OCI-LY7 (cell line): ENCODE measurements at places on chromosomes 11 and 22. TPM values are rescaled to one million over a fixed set of nuclear protein-coding genes. Genes with fewer than 3 reads are reported as not detected.

The SCUBE1 gene
- total RNA-seq, result not detected in 2 replicates

DNA sequence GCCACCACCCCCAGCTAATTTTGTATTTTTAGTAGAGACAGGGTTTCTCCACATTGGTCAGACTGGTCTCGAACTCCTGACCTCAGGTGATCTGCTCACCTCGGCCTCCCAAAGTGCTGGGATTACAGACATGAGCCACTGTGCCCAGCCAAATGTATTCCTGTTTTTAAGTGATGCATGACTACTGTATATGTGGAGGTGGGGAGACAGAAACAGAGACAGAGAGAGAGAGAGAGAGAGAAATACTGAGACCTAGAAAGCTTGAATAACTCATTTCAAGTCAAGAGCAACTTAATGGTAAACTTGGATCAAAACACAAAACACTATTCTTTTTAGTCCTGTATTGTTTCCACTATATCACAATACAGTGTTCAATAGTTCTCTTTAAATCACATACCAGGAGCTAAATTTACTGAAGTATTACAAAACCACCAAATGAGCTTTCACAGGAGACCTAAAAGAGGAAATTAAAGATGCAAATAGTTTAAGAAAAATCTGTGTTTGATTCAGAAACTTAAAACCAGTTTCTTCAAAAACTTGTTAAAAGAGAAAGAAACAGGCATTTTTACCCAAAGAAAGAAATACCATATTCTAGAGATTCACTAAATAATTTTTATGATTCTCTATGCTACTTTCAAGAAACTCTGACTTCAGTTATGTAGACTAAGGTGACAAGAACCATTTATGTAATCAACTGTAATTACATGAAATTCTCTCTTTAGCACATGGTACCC lies 188.7 kb downstream of the ETS1 start:
- peak; percentile 14 for DNase-seq

DNA sequence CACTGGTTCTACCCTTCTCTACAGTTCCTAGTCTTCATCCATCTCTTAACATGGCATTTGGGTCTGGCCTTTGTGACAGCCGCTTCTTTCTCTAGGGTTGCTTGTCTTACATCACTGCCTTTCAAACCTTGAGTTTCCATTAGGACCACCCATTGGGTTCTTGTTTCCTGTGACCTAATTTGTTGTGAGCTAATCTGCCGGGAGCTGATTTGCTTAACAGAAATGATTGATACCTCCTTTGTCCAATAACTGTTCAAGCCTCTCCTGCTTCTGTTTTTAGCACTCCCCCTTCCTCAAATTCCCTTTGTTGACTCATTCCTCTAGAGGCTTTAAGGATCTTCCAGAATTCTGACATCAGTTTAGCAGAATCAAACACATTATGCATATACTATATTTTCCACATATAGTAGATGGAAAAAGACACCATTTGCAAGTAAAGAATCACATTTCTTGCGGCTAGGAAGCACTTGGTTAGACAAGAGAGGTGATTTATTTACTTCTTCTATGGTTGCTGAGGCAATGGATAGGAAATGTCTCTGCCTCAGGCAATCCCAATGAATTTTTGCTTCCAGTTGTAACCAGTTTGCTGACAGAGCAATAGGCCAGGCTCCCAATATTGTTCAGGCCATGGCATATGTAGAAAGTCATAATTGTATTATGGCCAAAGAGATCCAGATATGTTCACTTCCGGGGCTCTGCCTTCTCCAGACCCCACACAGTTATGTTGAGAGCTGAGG lies 130.7 kb downstream of the SNX19 start:
- peak; percentile 7 for DNase-seq

DNA sequence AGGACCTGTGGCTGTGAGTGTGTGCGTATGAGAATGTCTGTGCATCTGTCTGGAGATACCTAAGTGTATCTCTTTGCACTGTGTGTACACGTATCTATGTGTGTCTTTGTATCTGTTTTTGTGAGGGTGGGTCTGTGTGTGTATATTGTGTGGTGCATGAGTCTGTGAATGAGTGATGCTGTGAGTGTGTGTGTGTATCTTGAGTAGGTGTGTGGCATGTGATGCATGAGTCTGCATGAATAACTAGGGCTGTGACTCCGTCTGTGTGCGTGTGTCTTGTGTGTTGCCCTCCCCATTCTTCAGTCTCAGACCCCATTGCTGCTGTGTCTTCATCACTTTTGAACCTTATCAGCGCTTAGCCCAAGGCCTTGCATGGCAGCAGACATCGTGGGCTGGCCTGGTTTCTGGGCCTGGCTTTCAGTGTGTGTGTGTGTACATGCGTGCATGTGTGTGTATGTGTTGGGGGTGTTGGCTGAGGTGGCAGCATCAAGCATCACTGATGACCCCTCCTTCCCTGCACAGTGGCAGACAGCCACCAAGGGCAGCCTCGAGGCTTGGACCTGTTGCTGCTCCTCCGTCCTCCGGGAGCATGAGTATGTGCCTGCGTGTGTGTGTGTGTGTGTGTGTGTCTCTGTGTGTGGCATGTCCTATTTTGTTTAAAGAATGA lies 1.4 kb downstream of the SGSM1 start:
- no peak for DNase-seq

DNA sequence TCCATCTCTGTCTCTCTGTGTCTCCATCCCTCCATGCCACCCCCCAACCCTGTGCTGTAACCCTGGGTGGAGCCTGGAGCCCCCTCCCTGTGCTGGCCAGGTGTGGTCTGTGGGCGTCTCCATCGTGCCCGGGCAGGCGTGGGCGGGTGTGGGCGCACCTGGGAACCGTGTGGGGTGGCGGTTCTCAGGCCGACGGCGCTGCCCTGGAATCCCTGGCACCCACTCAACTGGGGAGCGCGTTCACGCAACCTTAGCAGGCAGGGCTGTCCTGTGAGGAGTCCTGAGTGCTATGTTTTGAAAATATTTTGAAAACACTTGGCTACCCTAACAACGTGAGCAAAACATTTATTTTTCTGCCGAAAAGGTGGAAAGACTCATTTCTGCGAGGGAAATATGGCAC lies 4.7 kb downstream of the TNNT3 start:
- no peak for DNase-seq

- no peak for DNase-seq
Observed at GRCh38 chr11:88352139-88352538, 14.6 kb upstream of the CTSC start.

DNA sequence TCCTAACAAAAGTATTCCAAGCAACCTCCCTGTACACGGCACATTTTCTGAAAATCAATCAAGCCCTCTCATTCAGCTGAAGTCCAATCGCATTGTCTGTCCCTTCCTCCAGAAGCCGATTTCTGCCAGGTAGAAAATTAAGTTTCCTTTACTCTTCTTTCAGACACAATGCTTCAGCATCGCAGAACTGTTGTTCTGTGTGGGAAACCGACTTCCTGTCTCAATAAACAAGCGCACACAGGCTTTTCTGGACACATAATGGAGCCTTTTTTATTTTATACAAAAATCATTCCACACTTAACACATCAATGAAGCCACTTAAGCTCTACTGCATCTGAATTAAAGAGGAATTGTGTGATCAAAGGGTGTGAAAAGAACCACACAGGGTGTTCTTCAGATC lies 75.6 kb downstream of the BLID start:
- DNase-seq, result no peak

DNA sequence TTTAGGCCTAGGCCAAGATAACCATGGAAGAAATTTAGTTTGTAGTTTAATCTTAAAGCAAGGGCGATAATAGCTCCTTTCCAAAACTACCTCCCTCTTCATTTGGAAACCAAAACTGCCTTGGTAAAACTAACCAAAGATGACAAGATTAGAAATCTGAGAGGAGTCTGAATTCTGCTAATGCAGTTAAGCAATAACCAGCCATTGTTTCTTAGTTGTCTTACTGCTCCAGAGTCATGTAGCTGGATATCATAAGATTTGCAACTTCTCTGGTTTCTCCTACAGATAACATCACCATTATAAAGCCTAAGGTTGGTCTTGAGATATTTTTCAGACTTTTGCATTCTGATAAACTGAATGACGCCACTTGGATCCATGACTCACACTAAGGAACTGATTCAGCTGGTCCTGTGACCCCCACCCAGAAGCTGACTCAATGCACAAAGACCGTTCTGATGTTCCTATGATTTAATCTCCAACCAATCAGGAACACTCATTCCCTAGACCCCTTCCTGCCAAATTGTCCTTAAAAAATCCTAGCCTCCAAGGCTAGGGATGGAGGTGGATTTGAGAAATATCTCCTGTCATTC lies 200.8 kb downstream of the LUZP2 start:
- DNase-seq, result no peak

DNA sequence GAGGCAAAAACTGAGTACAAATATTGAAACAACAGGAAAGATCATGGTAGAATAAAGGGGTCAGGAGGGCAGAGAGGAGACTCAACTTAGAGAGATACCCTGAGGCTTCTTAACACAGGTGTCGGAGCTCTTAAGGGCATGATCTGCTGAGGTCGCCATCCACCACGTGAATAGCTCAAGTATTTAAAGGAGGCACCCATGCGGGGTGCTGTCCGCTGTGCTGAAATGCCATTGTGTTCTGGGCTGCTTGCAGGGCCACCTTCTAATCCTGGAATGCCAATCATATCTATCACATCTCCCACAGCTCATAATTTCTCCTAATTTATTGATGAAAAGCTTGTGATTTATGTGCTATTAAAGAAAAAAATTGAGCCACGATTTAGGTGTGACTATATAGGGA lies 90.2 kb downstream of the SEZ6L start:
- peak; percentile 36 for DNase-seq

DNA sequence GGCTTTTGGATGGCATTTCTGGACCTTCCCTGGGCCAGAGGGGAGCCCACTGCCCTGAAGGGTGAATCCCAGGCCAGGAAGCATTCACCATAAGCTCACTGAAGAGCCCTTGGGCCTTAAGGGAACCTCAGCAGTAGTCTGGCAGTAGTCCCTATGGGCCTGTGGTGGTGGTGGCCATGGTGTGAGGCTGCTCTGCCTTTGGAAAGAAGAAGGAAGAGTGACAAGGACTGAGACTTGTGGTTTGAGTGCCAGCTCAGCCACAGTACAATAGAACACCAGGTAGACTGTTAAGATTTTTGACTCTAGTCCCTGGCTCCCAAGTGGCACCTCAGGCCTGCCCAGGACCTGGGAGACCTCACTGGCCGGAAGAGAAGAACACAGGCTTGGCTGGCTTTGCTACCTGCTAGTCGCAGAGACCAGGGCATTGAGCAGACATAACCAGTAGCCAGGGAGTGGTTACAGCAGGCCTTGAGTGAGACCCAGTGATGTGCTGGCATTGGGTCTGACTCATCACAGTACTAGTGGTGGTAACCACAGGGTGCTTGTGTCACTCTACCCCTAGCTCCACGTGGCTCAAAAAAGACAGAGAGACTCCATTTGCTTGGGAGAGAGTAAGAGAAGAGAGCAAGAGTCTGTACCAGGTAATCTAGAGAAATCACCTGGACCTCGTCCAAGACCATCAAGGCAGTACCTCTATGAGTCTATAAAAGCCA lies 259.8 kb upstream of the BLID start:
- DNase-seq, result no peak

GRCh38 chr11:116885951-116886655 lies 48.7 kb upstream of the APOA1 start:
- no peak for DNase-seq

The INS gene
- total RNA-seq, result not detected in 2 replicates

The ARVCF gene
- total RNA-seq, result 3.8 and 3.9 TPM in 2 replicates

The CSNK2A3 gene
- 0.76 and 0.82 TPM in 2 replicates for total RNA-seq

The HINFP gene
- 29.6 and 30.8 TPM in 2 replicates for total RNA-seq

The DMC1 gene
- total RNA-seq, result 40.6 and 60.8 TPM in 2 replicates

- DNase-seq, result no peak
Observed at GRCh38 chr11:19660076-19660475, 52.6 kb upstream of the NAV2 start.

The LDHAL6A gene
- total RNA-seq, result not detected in 2 replicates

DNA sequence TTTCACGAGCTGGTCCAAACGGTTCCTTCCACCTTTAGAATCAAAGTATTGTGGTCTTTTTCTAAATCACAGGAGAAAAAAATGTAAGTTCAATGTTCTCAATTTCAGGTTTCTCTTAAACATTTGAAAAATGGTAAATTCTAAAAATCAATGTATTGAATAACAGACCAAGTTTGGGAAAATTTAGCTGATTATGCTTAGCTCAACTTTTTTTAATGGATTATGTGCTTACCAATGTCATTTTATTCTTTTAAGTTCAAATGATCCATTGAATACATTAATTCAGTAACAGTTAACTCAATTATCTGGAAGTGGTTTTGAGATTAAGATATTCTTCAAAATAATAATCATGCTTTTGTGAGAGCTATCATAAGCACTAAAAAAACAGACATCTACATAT lies 5.1 kb downstream of the PRDM10 start:
- no peak for DNase-seq

GRCh38 chr11:2975594-2975993 lies 16.5 kb downstream of the NAP1L4 start:
- DNase-seq, result peak; percentile 56

DNA sequence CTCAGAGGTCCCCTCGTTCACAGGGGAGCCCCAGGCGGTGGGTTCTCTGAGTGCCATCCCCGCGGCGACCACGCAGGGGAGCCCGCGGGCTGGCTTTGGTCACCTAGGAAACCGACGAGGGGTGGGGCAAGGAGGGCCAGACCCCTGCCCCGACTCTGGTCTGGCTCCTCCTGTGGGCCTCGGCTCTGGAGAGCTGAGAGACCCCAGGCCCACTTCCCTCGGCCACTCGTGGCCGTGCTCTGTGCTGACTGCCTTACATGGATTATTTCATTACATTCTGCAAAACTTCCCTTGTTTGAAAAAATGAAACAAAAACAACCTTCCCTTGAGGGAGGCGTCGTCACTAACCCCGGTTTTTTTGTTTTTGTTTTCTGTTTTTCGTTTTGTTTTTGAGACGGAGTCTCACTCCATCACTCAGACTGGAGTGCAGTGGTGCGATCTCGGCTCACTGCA lies 15.1 kb upstream of the CYTH4 start:
- DNase-seq, result peak; percentile 78

DNA sequence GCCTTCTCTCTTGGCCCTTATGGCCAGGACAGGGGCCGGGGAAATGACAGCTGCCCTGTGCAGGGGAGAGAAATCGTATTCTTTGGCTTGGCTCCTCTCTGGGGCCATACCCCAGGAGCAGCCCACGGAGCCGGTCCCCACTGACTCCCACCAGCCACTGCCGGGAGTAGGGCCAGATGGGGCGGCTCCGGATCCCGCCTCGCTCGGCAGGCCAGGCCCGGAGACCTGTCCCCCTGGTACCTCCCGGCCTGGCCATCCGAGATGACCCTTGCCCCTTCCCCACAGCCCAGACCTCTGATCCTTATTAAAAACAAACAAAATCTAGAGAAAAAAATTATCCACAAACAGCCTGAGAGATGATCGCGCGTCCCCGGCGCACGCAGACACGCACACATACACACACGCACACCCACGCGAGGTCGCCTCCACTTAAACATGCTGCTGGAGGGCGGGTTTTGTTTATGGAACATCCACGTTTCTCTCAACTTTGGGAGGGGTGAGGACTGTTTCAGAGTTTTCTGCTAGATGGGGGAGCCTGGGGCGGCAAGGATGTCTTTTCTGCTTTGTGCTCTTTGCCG lies 59.1 kb downstream of the IGLL1 start:
- no peak for DNase-seq

The IL17RA gene
- total RNA-seq, result 10.9 and 12.5 TPM in 2 replicates

DNA sequence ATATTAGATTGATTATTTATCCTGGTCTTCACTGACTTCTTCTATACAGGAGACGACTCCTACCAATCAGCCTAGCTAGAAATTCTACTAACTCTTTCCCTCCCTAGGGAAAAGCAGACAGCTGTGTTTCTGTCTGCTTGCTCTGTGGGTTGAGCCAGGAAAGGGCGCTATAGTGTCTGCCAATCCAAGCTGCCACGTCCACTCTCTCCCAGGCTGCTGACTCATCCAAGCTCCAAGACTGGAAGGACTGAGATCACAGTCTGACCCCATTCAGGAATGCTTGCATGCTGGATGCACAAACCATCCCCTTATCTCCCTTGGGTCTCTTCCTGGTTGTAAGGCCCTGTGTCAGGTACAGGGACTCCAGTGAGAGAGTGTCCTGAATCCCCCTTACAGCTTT lies 955.6 kb downstream of the OPCML start:
- DNase-seq, result no peak
